ENCODE measurements at places on chromosomes 7 and 10.

- H3K4me3 ChIP-seq, result no peak overlapping the region
- H3K27me3 ChIP-seq, result peaks cover 25% of the 10 kb centered on the region
- no peaks in the 10 kb centered on the region for H3K4me1 ChIP-seq
- DNase-seq, result no peak
- H3K27ac ChIP-seq, result no peak overlapping the region
Observed at GRCh38 chr10:75924309-75924902, 493.0 kb downstream of the LRMDA start.

DNA sequence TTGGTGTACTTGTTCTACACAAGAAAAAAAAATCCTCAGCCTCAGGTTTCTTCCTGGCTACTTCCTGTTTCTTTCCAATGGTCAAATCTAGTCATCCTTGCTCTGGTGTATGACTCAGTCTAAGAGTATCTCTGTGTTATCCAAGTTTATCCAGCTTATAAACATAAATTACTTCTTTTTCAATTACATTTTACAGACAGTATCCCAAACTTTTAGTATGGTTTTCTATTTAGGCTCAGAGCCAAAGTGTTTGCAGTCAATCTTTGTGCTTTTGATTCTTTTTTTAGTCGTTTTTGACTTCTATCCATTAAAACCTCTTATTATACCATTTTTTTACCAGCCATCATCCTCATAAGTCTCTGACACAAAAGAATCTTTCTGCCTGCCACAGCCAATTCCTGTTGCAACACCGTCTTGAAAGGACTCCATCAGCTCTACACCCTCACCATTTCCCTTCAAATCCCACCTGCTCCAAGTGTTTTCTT is 294.6 kb downstream of the PTEN start:
- H3K4me1 ChIP-seq, result peaks cover 8% of the 10 kb centered on the region
- no peak overlapping the region for H3K27ac ChIP-seq
- H3K36me3 ChIP-seq, result no peaks in the 10 kb centered on the region
- DNase-seq, result no peak
- H3K27me3 ChIP-seq, result no peaks in the 10 kb centered on the region
- no peak overlapping the region for H3K4me3 ChIP-seq

DNA sequence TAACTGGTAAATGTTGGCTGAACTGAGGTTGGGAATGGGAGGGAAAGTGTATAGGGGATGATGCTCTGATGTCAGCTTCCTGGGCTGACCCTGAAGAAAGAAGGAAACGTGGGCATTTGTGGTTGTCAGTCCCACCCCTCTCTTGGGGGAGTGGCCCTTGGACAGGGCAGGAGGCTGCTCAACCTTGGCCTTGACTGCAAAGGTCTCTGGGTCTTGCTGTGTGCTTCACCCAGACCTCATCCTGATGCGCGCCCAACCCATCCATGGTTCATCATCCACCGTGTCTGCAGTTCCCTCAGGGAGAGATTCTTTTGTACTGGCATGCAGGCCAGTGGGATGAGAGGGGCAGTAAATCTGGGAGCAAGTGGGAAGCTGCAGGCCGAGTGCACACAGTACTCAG is 4.7 kb upstream of the ZYX start:
- no peak overlapping the region for H3K27ac ChIP-seq
- H3K36me3 ChIP-seq, result no peaks in the 10 kb centered on the region
- no peak for DNase-seq
- no peak overlapping the region for H3K4me3 ChIP-seq

GRCh38 chr10:95457319-95457886 is 103.8 kb downstream of the SORBS1 start:
- no peaks in the 10 kb centered on the region for H3K27me3 ChIP-seq
- no peak overlapping the region for H3K27ac ChIP-seq
- no peak overlapping the region for H3K4me3 ChIP-seq
- no peaks in the 10 kb centered on the region for H3K36me3 ChIP-seq
- H3K4me1 ChIP-seq, result peaks cover 20% of the 10 kb centered on the region
- no peak for DNase-seq

DNA sequence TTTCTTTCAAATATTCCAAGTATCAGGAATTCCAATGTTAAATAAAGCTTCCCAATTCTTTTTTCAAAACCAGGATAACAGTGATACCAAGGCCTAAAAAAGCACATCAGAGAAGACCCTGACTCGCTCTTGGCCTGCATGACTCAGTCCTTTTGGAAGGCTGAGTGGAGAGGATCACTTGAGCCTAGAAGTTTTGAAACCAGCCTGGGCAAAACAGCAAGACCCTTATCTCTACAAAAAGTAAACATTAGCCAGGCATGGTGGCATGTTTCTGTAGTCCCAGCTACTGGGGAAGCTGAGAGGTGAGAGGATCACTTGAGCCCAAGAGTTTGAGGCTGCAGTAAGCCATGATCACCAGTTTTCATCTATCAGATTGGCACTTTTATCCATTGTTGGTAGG is 18.7 kb downstream of the NFE2L3 start:
- no peak for DNase-seq
- H3K27ac ChIP-seq, result no peak overlapping the region
- no peaks in the 10 kb centered on the region for H3K27me3 ChIP-seq
- H3K36me3 ChIP-seq, result peaks cover 14% of the 10 kb centered on the region
- H3K4me1 ChIP-seq, result peaks cover 23% of the 10 kb centered on the region
- no peak overlapping the region for H3K4me3 ChIP-seq

DNA sequence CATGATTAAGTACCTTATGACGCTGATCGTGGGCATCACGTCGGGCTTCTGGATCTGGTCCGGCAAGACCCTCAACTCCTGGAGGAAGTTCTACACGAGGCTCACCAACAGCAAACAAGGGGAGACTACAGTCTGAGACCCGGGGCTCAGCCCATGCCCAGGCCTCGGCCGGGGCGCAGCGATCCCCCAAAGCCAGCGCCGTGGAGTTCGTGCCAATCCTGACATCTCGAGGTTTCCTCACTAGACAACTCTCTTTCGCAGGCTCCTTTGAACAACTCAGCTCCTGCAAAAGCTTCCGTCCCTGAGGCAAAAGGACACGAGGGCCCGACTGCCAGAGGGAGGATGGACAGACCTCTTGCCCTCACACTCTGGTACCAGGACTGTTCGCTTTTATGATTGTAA is 2.5 kb downstream of the FZD1 start:
- H3K4me3 ChIP-seq, result peak overlapping the region; percentile 89
- peak overlapping the region; percentile 69 for H3K27ac ChIP-seq
- peaks cover 8% of the 10 kb centered on the region for H3K36me3 ChIP-seq
- DNase-seq, result no peak
- H3K4me1 ChIP-seq, result peaks cover 18% of the 10 kb centered on the region

GRCh38 chr10:55746002-55746401 is 615.1 kb downstream of the ZWINT start:
- no peaks in the 10 kb centered on the region for H3K36me3 ChIP-seq
- DNase-seq, result no peak
- no peak overlapping the region for H3K27ac ChIP-seq
- no peak overlapping the region for H3K4me3 ChIP-seq
- H3K27me3 ChIP-seq, result no peaks in the 10 kb centered on the region
- peaks cover 1% of the 10 kb centered on the region for H3K4me1 ChIP-seq

Measured in progenitor cell of endocrine pancreas (in vitro differentiated cells).